ENCODE measurements at places on chromosomes 2 and 18.

GRCh38 chr2:172100935-172101820, 1.5 kb downstream of the DLX2 start:
- no peaks in the 10 kb centered on the region for H3K36me3 ChIP-seq
- peaks cover 6% of the 10 kb centered on the region for H3K4me1 ChIP-seq
- no peak overlapping the region for H3K4me3 ChIP-seq
- no peak overlapping the region for H3K27ac ChIP-seq

DNA sequence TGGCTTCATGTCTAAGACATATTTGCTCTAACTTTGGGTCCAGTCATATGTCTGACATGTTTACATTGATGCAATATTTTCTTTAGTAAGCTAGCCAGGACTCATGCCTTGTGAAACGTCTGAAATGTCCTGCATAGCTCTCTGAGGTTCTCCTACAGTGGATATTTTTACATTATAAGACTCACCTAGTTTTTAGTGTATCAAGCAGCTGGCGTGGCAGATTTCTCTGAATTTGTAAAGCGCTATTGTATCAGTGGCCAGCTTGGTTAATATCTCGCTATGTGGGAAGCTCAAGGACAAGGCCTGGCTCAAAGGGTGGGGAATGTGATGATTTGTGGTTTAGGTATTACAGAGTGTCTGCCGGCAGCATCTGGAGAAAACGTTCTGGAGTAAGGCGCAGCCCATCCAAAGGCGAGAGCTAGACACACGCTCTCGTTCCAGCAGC, 164.3 kb downstream of the LTBP1 start:
- DNase-seq = no peak
- no peaks in the 10 kb centered on the region for H3K4me1 ChIP-seq
- H3K36me3 ChIP-seq = no peaks in the 10 kb centered on the region
- H3K27me3 ChIP-seq = no peaks in the 10 kb centered on the region
- H3K4me3 ChIP-seq = no peak overlapping the region

DNA sequence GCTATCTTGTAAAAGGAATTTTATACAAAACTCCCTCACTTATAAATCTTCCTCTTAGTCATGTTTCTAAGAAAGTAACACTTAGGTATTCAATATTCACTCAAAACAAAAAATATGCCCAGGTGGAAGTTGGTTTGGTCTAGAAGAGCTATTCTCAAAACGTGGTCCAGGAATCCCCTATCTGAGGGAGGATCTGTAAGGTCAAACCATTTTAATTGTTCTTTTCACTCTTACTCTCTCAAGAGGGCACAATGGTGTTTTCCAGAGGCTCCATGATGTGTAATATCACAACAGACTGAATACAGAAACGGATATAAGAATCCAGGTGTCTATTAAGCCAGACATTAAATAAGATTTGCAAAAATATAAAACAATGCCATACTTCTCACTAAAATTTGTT, 9.9 kb downstream of the MOB1A start:
- H3K4me3 ChIP-seq = no peak overlapping the region
- no peaks in the 10 kb centered on the region for H3K27me3 ChIP-seq
- DNase-seq = no peak
- H3K27ac ChIP-seq = no peak overlapping the region
- H3K36me3 ChIP-seq = peaks cover 27% of the 10 kb centered on the region

DNA sequence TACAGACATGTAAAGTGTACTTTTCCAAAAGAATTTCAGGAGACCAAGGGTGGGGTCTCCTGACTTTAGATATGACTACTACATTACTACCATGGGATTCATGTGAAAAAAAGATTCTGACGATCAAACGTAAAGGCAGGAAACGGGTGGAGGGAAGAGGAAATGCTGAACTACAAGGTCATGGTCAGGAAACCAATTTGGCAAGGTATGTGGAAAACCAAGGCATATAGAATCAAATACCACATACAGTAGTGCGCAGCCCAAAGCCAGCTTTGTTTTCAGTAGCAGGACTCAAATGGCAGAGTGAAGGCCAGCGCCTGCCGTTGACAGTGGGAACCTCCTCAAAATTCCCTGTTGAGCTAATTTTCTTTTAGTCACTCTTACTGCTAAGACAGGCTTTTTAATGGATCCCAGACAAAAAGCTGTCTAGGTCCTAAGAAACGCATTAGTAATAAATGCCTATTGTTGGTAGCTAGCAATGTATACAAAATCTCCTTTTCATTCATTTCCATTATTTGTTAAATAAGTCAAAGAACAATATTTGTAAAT, 57.6 kb upstream of the SERTAD2 start:
- no peak overlapping the region for H3K4me3 ChIP-seq
- DNase-seq = no peak
- H3K27ac ChIP-seq = no peak overlapping the region

Data from common myeloid progenitor, CD34-positive (primary cell).